ENCODE measurements at places on chromosomes 13 and 19.

DNA sequence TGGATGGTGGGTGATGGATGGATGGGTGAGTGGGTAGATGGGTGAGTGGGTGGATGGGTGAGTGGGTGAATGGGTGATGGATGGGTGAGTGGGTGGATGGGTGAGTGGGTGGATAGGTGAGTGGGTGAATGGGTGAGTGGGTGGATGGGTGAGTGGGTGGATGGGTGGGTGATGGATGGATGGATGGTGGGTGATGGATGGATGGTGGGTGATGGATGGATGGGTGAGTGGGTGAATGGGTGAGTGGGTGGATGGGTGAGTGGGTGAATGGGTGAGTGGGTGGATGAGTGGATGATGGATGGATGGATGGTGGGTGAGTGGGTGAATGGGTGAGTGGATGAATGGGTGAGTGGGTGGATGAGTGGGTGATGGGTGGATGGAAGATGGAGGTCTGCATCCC, 2.8 kb downstream of the SMIM24 start:
- no peak for DNase-seq

DNA sequence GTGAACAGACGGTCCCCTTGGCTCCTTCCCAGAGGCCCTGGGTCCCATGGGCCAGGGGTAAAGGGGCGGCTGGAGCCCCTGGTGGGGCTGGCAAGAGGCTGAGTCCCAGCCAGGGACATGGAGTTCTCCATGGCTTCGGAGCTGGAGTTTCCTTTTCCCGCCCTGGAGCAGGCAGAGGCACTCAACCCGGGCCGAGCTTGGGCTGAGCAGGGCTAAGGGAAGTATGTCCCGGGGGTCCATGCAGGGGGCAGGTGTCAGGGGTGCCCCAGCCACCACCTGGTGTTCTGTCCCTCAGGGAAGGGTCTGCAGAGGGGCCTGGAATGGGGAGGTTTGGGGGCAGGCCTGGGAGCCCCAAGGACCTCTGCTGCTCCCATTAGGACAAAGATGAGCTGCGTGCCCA, 54.0 kb upstream of the TPM4 start:
- no peak for DNase-seq

DNA sequence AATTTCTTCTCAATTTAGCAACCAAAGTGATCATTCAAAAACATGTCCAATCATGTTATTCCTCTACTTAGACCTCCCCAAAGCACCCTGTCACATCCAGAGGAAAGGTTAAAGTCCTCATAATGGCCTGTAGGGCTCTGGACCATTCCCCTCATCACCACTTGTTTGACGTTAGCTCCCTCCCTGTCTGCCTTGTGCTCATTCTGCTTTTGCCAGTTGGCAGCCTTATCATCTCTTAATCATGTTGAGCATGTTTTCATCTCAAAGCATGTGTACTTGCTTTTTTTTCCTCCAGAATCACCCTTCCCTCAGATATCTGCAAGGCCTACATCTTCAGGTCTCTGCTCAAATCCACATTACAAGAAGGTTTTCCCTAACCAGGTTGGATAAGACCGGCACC, 25.9 kb downstream of the UBAC2 start:
- no peak for DNase-seq

GRCh38 chr13:32849369-32849768, 166.9 kb upstream of the KL start:
- DNase-seq = no peak

DNA sequence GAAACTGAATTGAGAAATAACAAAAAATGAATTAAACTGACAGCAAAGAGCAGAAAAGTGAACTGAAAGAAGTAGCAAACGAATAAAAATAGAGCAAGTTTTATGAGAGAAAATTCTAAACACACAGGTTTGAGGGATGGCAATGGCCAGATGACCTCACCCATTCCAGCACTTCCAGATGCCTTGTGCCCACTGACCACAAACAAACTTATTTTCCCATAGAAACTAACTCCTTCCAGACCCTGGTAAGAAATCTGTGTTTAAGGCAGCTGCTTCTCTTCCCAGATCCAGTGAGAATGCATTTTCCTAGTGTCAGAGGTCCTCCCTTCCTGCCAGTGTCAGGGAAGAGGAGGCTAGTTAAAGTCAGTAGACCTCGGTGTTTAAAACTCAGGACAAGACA, 51.7 kb downstream of the RXFP2 start:
- no peak for DNase-seq

DNA sequence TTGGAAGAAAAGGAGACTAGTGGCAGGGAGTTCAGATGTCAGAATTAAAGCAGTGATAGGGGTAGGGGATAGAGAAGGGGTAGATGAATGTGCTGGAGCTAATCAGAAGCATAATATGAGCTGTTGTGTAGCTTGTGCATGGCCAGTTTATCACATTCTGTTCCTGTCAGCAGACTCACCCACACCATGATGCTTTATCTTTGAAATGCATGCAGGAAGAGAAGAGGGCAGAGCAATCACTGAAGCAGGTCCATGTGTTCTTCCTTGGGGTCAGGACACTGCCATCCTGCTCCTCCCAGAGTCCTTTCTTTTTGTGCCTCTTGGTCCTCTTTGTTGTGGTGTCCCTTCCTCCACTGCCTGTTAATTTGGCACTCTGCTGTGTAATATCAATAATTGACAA, 5.8 kb downstream of the CHAMP1 start:
- no peak for DNase-seq

GRCh38 chr19:39874404-39874803, 28.2 kb upstream of the FBL start:
- no peak for DNase-seq

GRCh38 chr13:87777387-87777786, 106.2 kb downstream of the SLITRK5 start:
- no peak for DNase-seq

DNA sequence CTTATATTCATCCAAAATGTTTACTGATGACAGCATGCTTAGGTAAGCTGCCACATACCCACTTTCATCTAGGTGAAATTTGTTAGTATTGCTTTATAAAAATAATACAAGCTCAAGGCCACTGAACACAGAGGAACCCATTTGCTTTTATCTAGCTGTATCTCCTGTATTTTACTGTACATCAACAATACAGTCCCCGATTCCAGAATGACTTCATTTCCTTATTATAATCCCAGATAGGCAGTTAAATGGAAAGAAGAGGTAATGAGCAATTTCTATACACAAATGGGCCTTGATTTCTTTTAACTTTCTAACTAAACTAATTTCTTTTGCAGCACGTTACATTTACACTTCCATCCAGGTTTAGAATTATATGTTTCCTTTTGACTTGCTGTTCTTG, 86.2 kb downstream of the SHISA2 start:
- DNase-seq = no peak

- no peak for DNase-seq
These were observed 5.7 kb downstream of the OPA3 start for GRCh38 chr19:45578861-45579260.

DNA sequence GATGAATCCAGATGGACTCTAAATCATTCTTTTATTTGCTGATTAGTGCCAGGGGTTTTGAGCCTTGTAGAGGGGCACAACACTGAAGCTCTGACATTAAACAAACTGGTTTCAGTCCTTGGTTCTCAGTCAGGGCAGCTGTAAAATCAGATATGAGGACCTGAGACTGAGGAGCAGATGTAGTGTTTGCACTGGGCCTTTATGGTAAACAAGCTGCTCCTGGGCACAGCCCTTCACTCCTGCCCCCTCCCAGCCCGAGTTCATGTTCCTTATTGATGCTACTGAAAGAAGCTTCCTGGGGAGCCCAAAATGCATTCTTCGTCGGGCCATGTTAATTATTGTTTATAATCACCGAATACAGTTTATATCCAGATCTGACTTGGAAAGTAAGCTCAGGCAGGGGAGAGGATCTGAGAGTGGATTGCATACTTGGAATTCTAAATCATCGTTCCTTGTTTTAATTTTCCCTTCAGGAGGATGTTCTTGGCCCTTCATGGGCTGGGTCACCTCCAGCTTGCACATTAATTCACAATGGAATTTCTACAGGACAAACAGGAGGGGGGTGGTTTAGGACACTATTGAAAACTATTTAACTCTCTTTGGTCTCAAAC, 213.5 kb downstream of the FGF9 start:
- DNase-seq = peak; percentile 0

- no peak for DNase-seq
These were observed 144.5 kb downstream of the RGCC start for GRCh38 chr13:41601718-41602445.

DNA sequence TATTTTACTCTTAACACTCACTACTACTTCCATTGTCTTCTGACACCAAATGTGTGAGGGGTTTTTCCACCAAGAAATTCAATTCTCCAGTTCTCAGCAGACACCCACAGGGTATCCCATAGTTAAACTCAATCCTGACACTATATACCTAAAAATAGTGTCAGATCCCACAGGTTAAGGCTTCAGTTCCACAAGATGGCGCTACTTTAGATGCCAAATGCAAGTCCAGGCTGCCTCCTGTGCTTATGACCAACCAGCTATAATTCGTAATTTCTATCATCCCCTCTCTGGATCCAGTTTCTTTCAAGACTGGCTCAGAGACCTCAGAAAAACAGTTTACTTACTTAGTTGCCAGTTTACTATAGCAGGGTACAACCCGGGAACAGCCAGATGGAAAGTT, 1146.2 kb upstream of the SPRY2 start:
- no peak for DNase-seq

GRCh38 chr13:111319998-111320911, at the start of gene TEX29:
TSS of gene TEX29 (plus strand) at chr13:111320642. CDS start at chr13:111320891, 249 bp downstream.
- no peak for DNase-seq

DNA sequence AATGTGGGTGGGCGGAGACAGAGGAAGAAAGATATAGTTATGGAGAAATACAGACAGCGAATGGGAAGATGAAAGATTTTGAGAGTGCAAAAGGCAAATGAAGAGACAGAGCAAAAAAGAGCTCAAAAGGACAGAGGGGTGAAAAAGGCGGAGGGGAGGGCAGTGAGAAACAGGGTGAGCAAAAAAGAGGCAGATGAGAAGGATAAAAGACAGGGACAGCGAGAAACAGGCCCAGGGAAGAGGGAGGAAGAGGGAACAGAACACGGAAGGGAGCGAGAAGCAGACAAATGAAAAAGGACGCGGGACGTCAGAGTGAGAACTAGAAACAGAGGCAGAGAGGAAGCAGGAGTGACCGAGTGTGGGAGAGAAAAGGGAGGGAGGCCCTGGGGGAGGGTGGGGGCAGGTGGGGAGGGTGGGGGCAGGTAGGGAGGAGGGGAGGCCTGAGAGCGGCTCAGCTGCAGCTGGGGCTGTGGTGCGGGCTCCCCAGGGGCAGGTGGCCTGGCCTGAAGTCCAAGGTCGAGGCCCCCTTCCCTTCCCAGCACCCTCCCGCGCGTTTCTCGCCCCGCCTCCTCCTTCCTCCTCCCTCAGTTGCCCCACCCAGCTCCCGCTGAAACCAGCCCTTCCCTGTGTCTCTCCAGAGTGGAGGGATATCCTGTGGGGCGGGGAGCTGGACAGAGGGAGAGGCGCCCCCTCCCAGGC, 2.9 kb downstream of the KLK1 start:
- DNase-seq = no peak

GRCh38 chr19:18086590-18087138, at the start of gene IL12RB1:
TSS of gene IL12RB1 (minus strand) at chr19:18086934. CDS start at chr19:18086823, 111 bp downstream.
- no peak for DNase-seq

- DNase-seq = no peak
These were observed 30.2 kb upstream of the TFDP1 start for GRCh38 chr13:113554333-113554700.

Measured in NCI-H1105 treated with DMSO at 0.1 percent for 48 hours (cell line).